ENCODE measurements at places on chromosomes 5 and 9. TPM values are rescaled to one million over a fixed set of nuclear protein-coding genes. Genes with fewer than 3 reads are reported as not detected.

DNA sequence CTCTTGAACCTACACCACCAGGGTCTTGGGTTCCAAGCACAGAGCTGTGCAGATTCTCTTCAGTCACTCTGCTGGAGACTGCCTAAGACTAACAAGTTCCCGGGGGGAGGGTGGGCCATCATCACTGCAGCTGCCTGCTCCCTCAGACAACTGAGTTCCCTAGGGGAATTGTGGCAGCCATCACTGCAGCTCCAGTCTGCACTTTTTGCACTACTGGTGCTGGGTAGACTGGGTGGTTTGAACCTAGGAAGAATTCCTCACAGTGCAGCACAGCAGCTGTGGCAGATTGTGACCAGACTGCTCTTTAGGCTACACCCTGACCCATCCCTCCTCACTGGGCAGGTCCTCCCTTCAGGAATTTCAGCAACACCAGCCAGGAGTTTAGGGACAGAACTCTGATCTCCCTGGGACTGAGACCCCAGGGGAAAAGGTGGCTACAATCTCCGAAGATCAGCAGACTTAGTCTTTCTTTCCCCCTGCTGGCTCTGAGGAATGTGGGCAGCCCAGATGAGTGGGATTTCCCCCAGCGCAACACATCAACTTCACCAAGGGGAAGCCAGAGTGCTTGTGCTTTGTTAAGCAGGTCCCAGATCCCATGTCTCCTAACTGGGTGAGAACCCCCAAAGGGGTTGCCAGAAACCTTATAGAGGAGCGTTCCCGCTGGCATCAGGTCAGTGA lies 30.9 kb upstream of the RGMB start:
- DNase-seq = no peak

DNA sequence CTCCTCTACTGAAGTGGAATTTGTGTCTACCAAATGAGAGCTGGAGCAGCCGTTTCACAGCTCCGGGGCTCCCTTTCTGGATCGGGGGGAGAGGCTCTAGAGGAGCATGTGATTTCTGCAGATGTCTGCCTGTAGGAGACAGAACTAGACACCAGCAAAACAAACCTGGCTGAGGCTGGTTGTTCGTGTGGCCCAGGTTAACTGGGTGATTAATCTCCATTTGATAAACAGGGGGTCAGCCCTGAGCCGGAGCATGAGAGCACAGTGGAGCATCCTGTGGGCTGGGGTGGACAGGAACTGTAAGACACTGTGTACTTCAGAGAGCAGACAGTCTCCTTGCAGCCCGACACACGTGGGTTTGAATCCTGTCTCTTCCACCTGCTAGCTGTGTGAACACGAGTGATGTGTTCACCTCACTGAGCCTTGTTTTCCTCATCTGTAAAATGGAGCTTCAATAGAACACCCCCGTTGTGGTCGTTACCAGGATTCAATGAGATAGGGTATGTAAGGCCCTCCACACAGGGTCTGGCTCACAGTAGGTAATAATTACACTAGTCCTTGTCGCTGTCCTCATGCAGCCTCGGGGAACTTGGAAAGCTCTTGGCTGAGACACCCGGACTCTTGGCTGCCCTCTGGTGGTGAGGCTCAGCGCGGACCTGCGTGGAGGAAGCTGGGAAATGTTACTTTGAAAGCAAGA lies 12.9 kb downstream of the CXCL14 start:
- DNase-seq = peak; percentile 52

GRCh38 chr5:143054480-143054941 lies 284.3 kb downstream of the ARHGAP26 start:
- peak; percentile 60 for DNase-seq

DNA sequence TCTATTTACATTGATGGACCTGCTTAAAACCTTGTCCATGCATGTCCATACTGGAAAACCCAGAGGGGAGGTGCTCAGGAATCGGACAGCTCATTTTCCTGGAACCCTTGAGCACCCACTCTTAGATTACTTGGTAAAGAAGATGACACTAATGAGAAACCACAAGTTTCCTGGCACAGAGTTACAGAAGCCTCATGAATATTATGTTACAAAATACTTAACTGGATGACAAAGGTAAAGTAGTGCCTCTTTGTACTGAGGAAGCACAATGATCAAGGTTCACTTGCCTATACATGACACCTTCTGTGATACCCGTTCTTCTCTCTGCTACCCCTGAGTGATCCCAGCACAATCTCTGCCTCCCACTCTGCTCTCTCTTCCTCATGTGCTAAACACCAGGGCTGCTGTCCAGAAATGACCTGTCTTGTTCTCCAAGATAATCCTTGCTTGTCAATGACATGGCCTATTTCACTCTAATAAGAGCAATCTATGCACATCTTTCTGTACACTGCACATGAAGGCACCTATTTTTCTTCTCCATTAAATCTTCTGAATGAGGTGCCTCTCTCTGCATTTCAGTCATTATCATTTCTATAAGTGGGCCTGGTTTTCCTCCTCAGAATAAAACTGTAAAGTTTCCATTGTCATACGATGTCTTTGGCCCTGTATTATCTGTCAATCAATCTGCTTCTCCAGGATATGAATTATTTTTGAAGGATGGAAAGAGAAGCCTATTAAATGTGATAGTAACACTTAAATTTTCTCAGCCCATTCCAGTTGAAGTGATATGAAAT lies 684.0 kb upstream of the ACO1 start:
- DNase-seq = no peak

GRCh38 chr5:30831123-30831522 lies 362.4 kb upstream of the CDH6 start:
- DNase-seq = no peak

- peak; percentile 46 for DNase-seq
Observed at GRCh38 chr9:15469406-15469805, 41.4 kb downstream of the PSIP1 start.

GRCh38 chr5:68114378-68115040 lies 101.0 kb upstream of the PIK3R1 start:
- peak; percentile 84 for DNase-seq

- DNase-seq = no peak
Observed at GRCh38 chr9:84600739-84601138, 68.8 kb upstream of the NTRK2 start.

GRCh38 chr5:93357686-93358085 lies 223.3 kb downstream of the NR2F1-AS1 start:
- DNase-seq = no peak

DNA sequence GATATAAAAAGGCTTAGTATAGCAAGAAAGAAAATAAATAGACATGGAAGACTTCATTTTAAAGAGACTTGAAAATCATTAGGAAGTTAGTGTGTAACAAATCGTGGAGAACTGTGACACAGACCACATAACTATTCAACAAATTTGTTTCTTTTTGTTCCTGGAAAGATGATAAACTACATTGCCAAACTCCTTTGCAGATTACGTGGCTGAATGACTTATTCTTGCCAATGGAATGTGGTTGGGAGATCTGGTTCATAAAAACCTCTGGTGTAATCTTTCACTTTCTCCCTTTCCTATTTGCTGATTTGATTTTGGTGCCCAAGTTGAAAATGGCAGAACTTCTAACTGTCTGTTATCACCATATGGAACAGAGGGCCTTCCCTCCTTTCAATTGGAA lies 328.9 kb upstream of the MEF2C start:
- peak; percentile 83 for DNase-seq

GRCh38 chr9:99371376-99371775 lies 149.3 kb downstream of the SEC61B start:
- no peak for DNase-seq

DNA sequence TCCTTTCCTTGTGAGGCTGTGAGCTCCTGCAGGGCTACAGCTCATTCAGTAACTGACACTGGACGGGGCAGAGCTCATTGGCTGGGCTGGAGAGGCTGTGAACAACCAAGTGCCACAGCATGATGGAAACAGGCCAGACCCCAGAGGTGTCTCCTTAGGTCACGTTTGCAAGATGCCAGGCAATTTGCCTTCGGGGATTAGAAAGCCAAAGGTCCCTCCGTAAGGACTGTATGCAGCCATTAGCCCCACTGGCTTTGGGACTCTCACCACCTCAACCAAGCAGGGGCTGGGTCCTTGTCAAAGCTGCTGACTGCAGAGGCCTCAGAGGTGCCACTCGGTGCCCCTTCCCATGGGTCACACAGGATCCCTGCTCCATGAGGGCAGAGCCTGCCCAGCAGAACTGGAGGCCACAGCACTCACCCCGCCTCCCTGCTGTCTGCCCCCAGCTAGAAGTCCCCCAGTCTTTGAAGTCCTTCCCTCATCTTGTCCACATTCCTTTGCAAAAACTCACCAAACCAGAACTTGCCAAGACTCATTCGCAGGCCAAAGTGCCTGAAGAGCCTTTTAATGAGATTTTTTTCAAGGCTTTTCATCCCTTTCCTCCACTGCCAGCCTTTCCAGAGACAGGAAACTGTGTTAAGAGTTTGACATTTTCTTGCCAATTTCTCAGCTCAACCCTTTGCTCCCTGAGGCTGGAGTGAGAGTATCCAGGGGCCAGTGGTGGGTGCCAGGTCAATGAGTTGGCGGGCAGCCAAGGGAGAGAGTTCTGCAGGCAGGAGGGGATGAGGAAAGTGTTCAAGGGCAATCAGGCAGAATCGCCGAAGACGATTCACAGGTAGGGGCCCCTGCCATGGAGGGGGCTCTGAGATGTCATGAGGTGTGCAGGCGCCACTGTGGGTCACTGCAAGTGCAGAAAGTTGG lies 39.7 kb upstream of the SLC25A51 start:
- DNase-seq = peak; percentile 94

DNA sequence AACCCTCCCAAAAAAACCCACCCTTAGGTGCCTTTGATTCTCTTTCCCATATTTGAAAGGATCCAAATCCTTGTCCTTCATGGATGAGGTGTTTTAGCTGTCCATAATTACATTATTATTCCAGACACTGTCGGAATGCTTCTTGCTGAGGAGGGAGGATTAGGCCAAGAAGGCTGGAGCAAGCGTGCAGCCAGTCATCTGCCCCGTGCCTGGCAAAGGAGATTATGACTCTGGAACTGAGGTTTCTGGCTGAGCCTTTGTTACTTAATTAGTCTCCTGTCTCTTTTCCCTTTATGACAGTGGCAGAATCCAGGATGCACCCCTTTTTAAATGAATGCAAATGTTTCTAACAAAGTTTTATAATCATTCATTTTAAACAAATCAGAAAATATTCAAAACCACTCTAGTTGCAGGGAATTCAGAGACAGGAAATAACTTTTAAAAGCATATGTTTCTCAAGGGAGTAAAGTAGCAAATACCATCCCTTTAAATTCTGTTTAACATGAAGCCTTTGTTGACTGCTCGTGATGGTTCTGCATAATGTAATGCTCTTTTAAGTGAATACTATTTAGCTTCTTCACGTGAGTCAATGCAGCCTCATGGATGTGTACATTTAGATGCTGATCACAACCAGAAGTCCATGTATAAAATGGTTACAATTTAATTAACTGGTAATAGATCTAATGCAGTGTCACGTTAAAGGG lies 69.8 kb downstream of the GALNT10 start:
- no peak for DNase-seq

- peak; percentile 77 for DNase-seq
Observed at GRCh38 chr5:67147760-67148159, 48.8 kb downstream of the CD180 start.

GRCh38 chr5:107232788-107233187 lies 437.9 kb downstream of the EFNA5 start:
- DNase-seq = no peak

GRCh38 chr5:164235300-164235891 lies 730.0 kb downstream of the MAT2B start:
- peak; percentile 79 for DNase-seq

GRCh38 chr9:99778836-99779235 lies 42.8 kb upstream of the NR4A3 start:
- DNase-seq = no peak

GRCh38 chr5:67166460-67167285 lies 29.9 kb downstream of the CD180 start:
- no peak for DNase-seq

DNA sequence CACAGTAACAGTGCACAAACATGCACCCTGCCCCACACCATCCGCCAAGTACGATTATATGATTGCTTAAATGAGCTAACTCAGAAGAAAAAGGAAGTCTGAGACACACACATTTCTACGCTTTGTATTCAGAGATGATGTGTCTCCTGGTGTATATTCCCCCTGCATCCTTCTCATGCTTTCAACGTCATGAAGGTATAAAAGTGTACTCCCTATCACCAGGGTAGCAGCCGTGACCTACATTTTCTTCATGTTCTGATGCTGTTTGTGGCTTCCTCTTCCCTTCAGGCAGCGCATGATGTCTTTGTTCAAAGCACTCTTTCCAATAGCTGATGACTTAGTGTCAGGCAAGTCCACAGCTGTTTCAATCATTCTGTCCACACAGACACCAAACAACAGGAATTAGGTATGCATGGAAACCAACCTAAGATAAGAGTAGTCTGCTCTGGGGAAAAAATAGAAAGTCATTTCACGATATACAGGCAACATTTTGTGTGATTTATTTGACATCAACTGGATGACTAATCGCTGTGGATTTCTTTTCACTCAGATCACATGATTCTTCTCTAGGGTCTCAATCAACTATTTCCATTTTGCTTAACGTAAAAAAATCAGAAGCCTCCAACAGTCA lies 269.4 kb upstream of the PTGER4 start:
- DNase-seq = peak; percentile 49

ATOSB gene
- polyA plus RNA-seq = 37.7 TPM

SEMA6A gene
- 0.50 TPM for polyA plus RNA-seq

PCDHAC1 gene
- not detected for polyA plus RNA-seq

DCTN3 gene
- 183 TPM for polyA plus RNA-seq

NLN gene
- 14.2 TPM for polyA plus RNA-seq

SH3TC2 gene
- 3.3 TPM for polyA plus RNA-seq

SLC4A9 gene
- polyA plus RNA-seq = not detected

CCDC171 gene
- 0.63 TPM for polyA plus RNA-seq
